8988T (cell line): ENCODE measurements at places on chromosomes 5 and 9.

DNA sequence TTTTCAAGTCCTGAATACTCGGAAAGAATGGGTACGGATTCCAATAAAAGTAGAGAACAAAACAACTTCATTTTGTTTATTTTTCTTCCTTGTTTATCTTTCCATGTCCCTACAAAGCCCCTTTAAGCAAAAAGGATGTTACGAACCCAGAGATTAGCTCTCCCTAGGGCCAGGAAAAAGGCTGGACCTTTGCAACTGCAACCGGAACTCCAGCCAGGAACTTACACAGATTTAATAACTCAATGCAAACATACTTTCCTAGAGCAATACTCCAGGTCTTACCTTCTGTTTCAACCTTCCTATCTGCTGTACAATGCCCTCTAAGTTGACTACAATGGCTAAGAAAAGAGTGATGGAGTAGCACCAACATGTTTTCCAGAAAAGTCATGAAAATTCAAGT, 7.0 kb downstream of the DENND1A start:
- no peak for DNase-seq

- DNase-seq: no peak
These were observed 98.2 kb upstream of the CCNG1 start for GRCh38 chr5:163339148-163339547.

DNA sequence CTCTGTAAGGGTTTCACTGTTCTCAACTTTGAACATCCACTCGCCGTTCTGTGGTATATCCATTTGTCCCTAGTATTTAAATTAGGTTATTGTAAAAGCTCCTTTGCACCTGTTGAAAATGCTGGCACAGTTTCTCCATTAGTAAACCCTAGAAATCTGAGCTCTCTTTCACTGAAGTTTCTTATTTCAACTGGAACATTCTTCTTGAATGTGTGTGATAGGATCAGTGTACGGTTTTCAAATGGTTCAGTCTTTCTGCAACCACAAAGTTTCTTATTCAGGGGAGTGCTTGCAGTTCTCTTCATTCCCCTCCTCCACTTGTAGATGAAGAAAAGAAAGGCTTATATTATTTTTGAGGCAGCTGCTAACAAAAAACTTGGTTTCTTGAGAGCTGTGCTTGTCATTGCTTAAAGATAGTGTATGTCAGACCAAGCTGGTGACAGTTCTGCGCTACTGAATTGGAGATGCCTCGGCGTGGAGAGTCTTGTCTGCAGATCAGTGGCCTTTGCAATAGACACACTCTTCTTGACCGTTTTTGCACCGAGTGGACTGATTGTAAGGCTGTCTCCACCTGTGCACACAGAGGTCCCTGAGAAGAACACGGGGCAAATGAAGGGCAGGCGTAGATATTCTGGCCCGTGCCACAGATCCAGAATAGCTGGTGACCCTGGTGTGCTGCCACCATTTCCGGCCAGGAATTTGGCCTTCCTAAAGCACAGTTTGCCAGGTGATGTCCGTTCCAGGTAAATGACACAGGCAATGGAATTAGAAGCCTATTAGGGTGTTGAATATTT, 102.2 kb downstream of the TRIO start:
- DNase-seq: no peak

GRCh38 chr5:73434461-73434860, 14.1 kb downstream of the FOXD1 start:
- no peak for DNase-seq

DNA sequence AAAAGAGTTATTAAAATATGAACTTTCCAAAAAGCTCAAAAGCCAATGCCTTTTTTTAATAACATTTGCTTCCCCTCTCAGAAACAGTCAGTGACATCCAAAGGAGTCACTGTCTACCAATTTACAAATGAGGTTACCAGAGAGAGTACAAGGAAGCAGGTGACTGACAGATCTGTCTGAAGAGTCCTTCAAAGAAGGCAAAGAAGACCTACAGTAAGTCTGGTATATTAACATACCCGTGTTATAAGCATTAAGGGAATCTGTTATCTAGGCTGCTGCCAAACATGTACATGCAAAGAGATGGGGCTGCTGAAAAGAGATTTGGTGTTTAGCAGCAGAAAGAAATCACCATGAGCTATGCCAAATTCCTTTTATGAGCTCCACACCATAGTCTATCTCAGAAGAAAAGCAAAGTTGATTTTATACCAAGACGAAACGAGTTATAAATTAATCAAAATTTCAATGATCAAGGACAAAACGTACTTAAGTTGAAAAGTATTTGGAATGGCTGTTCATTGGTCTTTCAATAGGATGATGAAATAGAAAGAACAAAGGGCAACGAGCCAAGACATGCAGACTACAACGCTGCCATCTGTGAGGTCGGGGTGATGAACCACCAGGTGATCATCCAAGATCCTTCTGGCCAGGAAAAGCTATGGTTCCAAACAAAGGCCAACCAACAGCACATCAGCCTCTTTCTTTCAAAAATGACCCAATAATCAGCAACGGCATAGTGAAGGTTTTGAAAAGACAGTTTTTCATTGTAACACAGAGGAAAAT, 8.1 kb downstream of the PRELID2 start:
- no peak for DNase-seq

DNA sequence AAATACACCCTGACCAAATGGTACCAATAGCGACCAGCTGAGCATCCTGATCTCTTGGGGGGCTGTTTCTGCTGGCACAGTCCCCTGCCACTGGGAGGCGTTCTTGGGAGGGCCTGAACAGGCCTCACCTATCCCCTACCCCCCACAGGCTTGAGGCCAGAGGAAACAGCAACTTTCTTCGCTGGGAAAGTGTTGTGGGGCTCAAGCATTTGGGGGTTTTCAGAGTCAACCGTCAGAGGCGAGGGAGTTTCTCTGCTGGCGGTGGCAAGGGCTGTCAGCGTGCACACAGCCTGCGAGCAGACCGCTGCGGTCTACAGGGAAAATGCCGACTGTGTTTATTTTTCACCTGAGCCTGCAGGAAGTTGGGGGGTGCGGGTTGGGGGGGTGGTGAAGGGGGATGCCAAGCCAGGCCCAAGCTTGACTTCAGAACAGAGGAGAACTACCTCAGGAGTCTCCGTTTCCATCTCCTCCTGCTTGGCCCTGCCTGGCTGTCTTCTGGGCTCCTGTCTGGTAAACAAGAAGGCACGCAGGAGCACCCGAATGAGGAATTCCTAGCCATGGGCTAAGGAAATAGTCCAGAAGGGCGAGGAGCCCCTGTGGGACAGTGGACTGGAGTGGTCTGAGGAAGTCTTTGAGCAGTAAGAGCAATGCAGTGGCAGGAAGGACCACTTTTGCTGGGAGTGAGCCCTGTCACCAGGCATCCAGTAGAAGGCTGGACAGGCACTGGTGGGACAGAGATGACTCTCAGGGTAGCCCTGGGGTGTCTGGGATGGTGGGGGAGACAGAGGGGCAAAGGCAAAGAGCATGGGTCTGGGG, 18.1 kb downstream of the TCF7 start:
- no peak for DNase-seq

GRCh38 chr9:107982745-107983144, 493.2 kb upstream of the KLF4 start:
- no peak for DNase-seq

- no peak for DNase-seq
These were observed 796 bp upstream of the PDLIM7 start for GRCh38 chr5:177498013-177498787.

DNA sequence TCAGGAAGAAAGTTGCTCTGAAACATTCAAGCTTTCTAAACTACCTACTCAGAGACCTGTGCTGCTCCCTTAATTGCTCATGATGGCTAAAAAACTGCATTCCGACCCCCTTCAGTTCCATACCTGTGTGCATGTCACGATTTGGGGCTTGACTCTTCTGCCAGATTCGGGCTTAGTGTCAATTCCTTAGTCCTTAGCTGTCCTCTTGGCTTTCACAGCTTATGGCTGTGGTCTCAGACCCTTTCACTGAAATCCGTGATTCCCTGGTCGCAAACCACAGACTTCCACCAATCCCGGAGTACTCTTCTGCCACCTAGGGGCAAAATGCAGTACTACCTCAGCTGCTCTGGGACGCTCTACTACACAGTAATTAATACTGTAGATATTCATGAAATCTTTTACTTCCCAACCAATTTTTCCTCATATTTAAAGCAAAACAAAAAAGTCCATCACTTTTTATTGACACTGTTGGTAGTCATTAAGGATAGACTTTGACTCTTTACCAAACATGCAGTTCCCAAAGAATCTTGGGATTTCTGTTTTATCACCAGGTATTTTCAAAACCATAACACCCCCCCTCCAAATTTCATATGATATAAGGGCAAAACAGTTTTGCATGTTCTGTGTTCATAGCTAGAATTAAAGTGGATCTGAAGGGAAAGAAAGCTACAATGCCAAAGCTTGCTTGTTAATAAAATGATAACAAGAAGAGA, 617.4 kb downstream of the SLCO4C1 start:
- peak; percentile 7 for DNase-seq

DNA sequence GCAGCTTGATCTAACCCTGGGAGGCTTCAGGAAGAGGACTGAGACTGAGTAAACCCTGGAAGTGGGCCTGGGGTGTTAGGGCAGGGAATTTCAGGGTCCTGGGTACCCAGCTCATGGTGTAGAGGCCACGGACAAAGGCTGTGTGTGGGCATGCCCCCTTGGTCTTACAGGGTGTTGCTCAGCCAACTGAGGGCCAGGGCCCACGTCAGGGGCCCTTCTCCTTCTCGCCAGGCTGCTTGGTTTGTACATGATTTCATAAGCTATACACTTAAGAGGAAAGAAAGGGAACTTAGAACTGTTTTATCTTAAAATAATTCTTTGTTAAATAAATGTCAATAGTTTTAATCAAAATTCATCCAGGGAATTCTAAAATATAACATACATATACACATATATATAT, 95.4 kb downstream of the TLE4 start:
- no peak for DNase-seq

- no peak for DNase-seq
These were observed 16.9 kb downstream of the ZNF618 start for GRCh38 chr9:113892861-113893491.

DNA sequence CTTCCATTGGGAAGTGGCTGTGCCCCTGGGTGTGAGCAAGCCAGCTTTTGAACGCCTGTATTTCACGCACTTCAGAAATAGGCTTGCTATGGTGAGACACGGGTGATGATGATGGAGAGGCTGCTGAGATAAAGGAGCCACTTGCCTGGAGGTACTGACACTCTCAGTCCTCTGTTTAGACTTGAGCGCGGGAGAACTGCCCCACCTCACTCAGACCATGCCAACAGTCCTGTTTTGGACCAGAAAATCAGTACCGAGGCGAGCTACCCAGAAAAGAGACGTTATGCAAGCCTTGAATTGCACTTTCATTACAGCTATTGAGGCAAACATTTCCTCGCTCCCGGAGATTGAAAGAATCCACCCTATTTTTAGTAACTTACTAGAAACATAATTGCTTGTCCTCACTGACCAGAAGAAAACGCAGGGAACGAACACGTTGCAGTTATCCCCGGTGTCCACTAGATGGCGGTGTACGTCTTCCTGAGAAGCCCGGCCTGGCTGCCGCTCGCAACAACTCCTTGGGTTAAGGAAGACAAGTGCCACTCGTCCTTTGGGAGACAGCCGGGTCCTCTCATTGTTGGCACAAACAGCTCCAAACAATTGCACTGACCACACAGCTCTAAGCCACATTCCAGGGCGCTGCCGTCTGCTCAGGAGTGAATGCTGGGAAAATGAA, 142.4 kb downstream of the PSAT1 start:
- peak; percentile 89 for DNase-seq

GRCh38 chr5:90378752-90379151, 30.8 kb downstream of the CETN3 start:
- DNase-seq: no peak

DNA sequence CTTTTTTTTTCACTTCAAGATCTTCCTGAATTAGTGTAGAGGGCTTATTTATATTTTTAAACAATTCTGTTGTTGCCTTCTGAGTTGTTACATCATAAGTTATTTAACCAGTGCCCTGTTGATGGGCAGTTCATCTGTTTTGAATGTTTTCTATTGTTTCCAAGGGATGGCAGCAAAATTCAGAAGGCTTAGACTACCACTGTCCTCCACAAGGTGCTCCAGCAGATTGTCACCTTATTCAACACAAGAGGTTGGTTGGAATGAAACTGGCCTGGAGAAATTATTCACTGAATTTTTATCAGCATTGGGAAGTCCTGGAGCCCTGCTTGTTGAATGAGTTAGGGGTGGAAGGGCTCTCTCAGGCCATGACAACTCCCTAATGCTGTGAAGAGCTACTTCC, 1.3 kb upstream of the KLHL9 start:
- DNase-seq: no peak

- DNase-seq: no peak
These were observed 121.5 kb upstream of the PCA3 start for GRCh38 chr9:76642701-76643209.

DNA sequence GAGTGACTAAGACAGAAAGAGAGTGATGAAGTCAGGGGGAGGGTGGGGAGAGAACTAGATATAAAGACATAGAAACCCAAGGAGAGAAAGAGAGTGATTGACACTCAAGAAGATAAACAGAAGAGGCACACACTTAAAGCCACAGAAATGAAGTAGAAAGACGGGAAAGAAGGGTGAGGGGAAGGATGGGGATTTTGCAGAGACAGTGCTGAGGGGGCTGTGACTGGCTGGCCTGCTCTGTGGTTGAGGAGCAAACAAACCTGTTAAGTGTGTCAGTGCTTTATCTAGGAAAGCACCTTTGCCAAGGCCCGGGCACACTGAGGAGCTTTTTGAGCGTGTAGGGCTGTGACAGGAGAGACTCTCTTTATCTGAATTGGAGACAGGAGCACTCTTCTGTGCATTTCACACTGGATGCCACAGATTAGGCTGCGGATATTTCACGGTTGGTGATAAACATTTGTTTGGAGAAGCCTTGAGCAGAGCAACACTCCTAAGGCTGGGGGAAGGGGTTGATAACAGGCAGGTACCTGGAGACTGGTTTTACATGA, 109.1 kb downstream of the DOCK2 start:
- no peak for DNase-seq

DNA sequence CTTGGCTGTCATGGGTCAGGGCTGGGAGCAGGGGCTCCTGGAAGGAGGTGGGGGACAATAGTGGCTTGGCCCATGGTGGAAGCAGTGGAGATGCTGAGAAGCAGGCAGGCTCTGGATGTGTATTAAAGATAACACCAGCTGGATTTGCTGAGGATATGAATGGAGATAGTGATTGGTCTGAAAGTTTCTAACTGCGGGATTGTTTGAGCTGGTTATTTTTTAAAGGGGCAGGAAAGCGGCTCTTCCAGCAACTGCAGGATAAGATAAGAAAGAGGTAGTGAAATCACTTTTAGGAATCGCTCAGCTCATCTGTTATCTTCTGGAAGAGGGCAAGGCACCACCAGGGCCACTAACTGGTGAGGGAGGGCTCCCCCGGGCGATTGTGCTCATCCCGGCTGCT, 125.5 kb downstream of the TENT4A start:
- DNase-seq: no peak

GRCh38 chr9:35619800-35620158, 1.6 kb upstream of the CD72 start:
- no peak for DNase-seq

GRCh38 chr5:43635374-43635773, 32.4 kb downstream of the NNT start:
- DNase-seq: no peak
